ENCODE measurements at places on chromosomes 16 and 17.

- DNase-seq, result no peak
These were observed 17.4 kb upstream of the ICAM2 start for GRCh38 chr17:64037802-64038201.

DNA sequence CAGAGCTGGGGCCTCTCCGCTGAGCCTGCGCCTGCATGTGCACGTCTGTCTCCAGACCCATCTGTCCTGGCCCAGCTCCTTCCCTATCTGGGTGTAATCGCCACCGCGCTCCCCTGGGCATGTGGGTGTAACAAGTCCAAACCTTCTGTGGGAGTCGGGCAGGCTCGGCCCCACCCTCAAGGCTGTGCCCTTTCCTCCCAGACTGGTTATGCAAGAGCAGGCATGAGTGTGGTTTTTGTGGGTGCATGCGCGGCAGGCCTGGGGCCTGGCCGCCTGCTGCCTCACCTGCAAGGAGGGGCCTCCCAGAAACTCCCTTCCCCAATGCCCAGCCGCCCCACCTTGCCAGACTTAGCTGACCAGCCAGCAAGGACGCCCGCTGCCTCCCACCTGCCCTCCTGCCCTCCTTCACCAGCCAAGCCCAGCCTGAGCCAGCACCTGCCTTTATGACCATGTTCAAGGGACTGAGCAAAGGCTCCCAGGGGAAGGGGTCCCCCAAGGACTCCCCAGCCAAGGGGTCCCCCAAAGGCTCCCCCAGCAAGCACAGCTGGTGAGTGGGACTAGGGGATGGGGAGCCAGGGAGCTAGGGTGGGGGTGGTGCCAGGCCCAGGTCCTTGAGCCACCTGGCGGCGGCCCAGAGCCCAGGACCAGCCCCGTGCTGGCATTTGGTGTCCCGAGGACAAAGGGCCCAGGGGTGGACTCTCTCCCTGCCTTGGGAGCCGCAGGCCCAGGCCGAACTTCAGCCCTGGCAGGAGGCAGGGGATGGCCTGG lies at the start of gene EVPLL:
TSS of gene EVPLL (plus strand) at position 342 of the 768 bp plus-strand sequence. CDS start 3,160 bp downstream, outside the sequence.
- DNase-seq, result no peak

DNA sequence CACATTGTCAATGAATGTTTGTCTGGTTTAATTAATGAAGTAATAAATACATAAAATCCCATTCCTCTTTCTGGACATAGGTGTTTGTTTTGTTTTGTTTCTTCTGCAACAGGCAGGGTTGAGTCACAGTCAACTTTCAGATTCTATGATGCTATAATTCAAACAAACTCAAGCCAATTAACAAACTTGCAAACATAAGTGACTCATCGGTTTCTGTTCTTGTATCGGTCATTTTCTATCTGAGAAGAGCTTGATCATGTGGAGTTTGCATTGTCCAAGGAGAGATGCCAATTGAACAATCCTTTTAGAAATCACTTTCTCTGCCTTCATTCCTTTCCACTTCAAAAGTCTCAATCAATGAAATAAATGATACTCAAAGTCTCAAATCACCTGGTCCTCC lies 294.2 kb upstream of the C16orf82 start:
- DNase-seq, result no peak

GRCh38 chr17:74920642-74921025 lies 2.4 kb downstream of the USH1G start:
- no peak for DNase-seq

GRCh38 chr17:51263006-51263405 lies 2.7 kb downstream of the UTP18 start:
- no peak for DNase-seq

Data from HT1080 (cell line).